ENCODE measurements at places on chromosomes 16 and 17.

DNA sequence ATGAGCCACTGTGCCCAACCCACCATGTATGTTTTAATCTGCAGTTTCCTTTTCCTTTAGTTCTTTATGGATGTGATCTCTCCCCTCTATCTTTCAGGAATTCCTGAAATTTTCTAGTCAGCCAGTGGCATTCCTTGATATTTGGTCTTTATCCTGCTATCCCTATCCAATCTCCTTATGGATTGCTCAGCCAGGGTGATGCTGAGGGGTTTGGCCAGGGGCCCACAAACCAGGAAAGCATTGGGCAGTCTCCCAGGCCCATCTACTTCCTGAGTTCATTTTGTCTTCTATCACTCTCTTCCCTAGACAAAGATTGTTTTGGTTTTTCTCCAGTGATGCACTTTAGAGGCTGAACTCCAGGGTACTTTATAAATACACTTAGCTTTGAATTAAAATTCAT, 115.9 kb downstream of the KATNIP start:
- no peak for DNase-seq

DNA sequence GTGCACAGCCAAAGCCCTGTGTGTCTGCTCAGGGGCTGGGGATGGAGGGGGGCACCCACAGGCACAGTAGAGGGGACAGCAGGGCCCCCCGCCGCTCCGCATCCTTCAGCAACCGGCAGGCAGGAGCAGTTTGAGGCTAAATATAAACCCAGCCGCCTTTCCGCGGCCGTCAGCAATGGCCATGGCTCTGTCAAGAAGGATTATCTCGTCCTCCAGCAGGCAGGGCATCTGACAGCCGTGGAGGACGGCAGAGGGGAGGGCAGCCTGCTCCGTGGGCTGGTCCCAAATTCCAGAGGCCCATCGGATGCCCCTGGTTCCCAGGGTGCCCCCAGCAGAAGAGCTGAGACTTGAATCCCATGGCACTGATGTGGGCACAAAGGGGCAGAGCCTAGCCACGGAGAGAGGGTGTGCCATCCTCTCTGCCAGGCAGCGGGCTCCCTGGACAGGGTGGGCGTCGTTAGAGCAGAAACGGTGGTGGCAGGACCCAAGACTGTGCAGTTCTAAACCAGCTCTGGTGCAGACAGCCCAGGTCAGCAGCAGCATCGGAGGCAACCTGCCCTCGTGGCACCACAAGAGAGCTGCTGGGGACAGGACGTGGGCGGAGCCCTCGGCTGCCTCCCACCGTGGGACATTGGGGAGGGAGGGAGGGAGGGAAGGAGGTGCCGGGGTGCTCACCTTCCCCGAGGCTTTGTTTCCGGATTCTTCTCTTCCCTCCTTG, 198.8 kb upstream of the CIBAR2 start:
- no peak for DNase-seq

- no peak for DNase-seq
Observed at GRCh38 chr17:2571523-2572303, 21.7 kb upstream of the PAFAH1B1 start.

DNA sequence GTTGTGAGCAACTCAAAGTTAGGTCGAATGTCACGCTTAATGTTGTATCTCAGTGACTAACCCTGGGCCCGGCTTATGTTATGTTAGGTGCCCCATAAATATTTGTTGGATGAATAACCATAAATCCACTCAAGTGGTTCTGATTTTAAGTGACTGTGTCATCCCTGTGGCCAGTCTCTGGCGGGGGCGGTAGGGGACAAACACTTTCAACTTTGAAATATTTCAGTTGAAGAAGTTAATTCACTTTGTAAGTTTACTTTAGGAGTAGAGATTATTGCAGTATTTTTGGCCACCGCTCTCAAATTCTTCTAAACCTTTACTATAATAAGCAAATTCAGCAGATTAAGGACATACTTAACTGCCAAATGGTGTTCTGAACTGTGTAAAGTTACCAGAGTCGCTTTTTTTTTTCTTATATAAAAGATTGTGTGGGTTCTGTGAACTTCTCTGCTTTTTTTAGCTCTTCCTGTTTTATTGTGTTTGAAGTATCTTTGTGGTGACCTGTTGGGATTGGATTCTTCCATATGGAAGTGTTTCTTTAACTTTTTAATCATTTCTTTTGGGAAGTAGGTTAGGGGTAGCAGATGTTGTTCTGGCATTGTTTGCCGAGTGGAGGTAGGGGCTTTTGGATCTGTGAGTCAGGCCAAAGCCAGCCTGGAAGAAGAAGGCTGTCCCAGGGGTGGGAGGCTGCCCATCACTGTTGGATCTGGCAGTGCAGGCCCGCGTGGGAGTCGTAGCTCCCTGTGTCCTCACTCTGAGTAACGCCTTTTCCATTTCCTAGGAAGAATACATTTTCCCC, 61.4 kb upstream of the TBX2 start:
- DNase-seq, result no peak

GRCh38 chr17:82126556-82127314, 28.7 kb upstream of the FASN start:
- DNase-seq, result no peak

- no peak for DNase-seq
Observed at GRCh38 chr17:82329683-82330321, 3.8 kb downstream of the SECTM1 start.

DNA sequence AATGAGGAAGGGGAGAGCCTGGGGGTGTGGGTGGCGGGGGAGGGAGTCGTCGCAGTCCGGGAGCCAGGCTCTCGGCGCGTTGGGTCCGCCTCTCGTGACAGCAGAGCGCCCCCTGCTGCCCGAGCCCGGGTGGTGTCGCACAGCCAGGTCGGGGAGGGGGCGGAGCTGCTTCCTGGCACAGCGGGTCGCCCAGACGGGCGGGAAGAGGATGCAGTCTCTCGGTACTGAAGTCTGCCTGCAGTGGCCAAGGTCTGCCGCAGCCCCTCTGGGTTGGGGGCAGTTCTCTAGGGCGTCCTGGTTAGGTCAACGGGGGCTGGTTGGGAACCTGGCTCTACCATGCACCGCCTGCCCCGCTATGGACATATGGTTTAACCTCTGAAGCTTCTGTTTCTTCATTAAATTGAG, 38.2 kb upstream of the CCDC182 start:
- DNase-seq, result no peak

DNA sequence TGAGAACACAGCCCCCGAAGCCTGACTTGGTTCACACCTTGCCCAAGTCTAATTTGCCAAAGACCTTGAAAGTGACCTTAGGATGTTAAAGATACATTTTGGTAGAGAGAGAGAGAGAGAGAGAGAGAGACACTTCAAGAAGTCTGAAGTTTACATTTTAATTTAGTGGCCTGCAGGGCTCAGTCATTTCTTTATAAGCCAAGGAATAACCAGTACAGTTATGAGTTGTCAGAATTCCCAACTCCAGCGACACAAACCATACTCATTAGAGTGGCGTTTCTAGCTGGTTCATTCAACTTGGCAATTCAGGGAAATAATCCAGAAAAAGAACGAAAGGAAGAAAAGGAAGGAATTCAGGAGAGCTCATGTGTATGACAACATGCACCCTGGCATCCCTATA, 204.1 kb downstream of the CCDC182 start:
- DNase-seq, result no peak

- no peak for DNase-seq
Observed at GRCh38 chr16:89700649-89701424, 668 bp downstream of the SPATA2L start.

- DNase-seq, result no peak
Observed at GRCh38 chr16:68275611-68276191, 11.4 kb downstream of the SLC7A6 start.

- DNase-seq, result no peak
Observed at GRCh38 chr17:67571478-67571877, 146.3 kb upstream of the NOL11 start.

GRCh38 chr17:49992191-49992932, 2.7 kb downstream of the DLX3 start:
- DNase-seq, result no peak

DNA sequence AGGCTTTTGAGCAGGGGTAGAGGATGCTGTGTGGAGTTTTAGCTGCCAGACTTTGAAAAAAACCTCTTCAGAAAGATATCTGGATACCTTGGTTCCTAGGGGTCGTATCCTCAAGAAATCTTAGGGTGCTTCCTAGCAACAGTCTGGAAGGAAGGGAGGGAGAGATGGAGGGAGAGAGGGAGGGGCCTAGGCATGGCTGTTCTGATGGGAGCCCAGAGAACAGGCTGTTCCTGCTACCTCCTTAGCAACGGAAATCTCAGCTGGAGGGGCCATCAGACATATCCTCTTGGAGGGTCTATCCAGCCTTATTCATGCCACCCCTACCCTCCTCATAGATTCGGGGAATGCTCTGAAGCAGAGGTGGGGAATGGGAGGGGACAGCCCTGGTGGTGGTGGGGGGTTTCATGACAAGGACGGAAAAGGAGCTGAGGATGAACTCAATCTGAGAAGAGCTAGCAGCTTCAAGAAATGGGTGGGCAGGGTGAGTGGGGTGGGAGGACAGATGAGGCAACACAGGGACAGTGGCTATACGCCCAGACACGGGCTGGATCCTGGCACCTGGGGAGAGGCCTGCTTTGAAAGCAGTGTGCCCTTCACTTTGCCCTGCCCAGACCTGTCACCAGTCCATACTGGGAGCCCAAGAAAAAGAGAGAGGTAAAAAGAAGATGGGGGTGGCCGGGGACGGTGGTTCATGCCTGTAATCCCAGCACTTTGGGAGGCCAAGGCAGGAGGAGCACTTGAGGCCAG, 2.9 kb upstream of the THRA start:
- DNase-seq, result no peak

- no peak for DNase-seq
Observed at GRCh38 chr16:55575496-55575895, 9.0 kb downstream of the CAPNS2 start.

Measured in esophagus muscularis mucosa (tissue), 4 donors.